ENCODE measurements at places on chromosomes 3 and 15. TPM values are rescaled to one million over a fixed set of nuclear protein-coding genes. Genes with fewer than 3 reads are reported as not detected.

GRCh38 chr3:100480081-100480480, 12.3 kb upstream of the TMEM45A start:
- peak; percentile 43 for DNase-seq

CCDC12 gene
- total RNA-seq: 26.3 TPM

CPN2 gene
- 2.3 TPM for total RNA-seq

DNA sequence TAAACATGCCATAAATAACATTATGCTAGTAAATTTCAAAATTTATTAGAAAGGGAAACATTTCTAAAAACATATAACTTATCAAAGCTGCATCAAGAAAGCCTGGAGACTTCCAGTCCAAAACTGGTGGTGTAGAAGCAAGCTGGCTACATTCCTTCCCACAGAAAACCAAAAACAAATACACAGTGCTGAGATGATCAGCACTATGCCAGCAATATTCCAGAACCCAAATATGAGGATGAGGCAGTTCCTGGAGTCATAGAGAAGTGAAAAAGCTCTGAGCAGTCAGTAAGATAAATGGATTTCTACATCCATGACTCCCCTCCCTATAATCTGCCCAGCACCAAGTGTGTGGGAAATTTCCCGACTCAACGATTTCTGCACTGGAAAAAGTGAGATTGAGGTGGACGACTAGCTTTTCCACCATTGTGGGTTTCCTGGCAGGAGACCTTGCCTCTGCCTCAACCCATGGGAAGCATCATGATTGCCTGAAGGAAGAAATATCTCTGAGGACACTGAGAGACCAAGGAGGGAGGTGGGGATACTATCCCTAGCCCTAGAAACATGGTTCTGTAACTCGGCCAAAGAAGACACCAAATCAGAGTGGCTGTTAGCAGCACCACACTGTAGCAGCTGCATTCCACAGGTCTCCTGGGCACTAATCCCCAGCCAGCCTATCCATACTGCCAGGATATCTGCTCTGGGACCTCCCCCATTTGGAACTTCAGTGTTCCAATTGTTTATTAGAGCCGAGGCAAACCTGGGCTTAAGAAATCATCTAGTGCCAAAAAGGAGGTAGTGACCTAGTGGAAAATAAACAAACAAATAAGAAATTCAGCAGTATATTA, 11.8 kb upstream of the CLN6 start:
- DNase-seq: no peak

GRCh38 chr3:151877269-151877668, 3.8 kb downstream of the SUCNR1 start:
- DNase-seq: no peak

DNAH12 gene
- not detected for total RNA-seq

DNA sequence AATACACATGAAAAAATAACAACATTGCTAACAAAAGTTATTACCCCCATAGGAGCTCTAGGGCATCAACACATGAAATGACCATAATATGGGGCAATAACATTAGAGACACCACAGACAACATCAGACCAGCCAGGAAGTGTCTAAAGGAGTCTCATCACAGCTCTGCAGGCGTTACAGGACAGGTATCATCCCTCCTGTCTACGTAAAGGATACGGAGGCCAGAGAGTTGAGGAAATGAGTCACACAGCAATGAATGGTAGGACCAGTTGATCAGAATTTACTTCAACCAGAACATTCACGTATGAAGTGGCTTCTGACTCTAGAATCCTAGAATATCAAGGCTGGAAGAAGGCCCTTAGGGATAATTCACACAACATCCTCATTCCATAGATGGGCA, 1.8 kb downstream of the NME9 start:
- DNase-seq: no peak

DNA sequence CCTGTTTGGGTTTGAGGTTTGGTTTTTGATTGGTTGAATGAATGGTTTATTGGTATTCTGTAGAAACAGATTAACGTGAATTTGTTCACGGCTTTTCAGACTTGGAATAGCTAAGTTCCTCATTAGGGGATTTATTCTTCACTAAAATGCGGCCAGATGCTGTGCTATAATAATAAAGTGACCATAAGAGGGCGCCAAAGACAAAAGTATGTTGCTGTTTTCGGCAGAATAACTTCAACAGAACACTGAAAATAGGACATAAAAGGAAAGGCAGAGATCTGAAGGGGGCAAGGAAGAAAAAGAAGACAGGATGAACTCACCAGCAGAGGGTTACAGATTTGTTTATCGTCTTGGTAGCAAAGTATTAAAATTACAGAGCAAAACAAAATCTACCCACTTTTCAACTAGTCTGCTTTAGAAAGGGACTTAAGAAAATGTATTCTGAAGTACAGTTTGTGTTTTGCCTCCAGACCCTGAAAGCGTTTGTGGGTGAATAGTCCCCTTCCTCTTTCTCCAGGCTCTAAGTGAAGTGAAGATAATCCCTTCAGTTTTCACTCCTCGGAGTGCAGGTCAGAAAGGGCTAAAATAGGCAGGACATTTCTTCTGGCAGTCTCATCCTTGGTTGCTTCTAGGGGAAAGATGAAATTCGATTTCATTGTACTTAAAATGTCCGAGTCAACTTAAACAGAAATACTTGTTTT, 147.6 kb downstream of the IL20RB start:
- no peak for DNase-seq

DNA sequence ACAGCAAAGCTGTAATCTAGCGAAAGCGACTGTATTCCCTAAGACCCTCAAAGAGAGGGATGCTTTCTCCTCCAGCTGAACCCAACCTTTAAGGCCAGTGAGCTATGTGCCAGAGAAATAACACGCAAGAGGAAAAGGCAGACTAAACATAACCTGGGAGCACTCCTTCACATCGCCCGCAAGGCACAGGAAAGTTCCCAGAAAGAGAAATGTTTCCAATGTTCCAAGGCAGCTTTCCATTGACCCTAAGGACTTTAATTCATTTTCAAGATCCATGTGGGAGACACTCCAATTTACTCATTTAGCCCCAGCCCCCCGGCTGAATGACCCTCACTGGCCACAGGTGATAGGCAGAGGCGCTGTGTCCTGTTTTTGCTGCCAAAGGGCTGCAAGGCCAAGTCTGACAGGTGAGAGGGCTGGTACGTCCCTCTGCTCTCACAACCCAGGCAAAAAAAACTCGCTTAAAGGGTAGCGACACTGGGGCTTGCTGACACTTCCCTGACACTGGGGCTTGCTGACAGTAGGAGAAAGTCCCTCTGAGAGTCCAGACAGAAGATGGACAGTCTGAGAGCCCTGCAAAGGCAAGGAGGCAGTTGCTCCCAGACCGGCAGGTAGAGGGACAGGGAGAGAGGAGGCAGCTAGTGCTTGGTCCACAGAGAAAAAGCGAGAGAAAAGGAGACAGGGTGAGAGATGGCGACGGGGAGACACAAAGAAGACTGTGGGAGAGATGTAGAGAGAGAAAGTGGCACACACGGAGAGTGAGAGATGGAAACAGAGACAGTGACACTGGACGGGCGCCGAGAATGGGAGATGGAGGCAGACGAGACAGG, 702 bp downstream of the ARHGEF3 start:
- DNase-seq: no peak

TMEM108 gene
- 2.2 TPM for total RNA-seq
